ENCODE measurements at places on chromosomes 3 and 15.

DNA sequence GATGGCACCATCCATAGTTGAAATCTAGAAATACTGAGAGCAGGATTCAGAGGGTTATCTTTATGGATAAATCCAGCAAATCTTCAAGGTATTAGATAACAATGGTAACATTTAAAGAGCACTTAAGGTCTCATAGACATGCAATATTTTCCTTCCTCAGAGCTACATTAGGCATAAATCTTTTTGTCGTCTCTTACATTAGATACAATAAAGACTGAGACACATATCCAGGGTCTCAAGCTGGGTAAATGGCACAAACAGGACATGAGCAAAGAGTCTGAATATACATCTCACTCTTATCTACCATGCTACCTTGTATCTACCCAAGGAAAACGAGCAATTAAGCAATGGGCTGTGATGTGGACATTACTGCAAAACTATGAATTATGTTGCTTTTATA is 927.3 kb upstream of the EPHA6 start:
- no peak for DNase-seq

GRCh38 chr3:149476225-149476624 is 1.7 kb downstream of the TM4SF4 start:
- DNase-seq = no peak

DNA sequence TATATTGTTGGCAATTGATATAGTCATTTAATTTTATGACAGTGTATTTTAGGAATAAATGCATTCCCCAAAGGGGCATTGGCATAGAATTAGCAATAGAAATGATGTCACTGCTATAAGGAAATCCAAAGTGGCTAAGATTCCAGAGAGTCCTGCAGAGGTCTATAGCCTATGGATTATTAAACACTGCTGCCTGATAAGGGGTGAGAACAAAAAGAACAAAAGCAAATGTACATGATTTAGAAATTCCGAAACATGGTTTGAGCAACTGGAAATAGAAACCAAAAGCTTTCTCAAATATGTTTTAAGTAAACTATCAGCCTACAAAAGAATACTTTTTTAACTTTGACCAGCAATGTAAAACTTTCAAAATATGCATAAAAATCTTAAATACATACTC is 280.1 kb upstream of the RASGRP1 start:
- DNase-seq = no peak

GRCh38 chr3:98343647-98344507 is 9.8 kb upstream of the OR5K4 start:
- no peak for DNase-seq

GRCh38 chr3:197814372-197814771 is 23.3 kb downstream of the LRCH3 start:
- DNase-seq = no peak

- peak; percentile 28 for DNase-seq
Measured at GRCh38 chr3:69161587-69162307, 39.4 kb upstream of the LMOD3 start.

DNA sequence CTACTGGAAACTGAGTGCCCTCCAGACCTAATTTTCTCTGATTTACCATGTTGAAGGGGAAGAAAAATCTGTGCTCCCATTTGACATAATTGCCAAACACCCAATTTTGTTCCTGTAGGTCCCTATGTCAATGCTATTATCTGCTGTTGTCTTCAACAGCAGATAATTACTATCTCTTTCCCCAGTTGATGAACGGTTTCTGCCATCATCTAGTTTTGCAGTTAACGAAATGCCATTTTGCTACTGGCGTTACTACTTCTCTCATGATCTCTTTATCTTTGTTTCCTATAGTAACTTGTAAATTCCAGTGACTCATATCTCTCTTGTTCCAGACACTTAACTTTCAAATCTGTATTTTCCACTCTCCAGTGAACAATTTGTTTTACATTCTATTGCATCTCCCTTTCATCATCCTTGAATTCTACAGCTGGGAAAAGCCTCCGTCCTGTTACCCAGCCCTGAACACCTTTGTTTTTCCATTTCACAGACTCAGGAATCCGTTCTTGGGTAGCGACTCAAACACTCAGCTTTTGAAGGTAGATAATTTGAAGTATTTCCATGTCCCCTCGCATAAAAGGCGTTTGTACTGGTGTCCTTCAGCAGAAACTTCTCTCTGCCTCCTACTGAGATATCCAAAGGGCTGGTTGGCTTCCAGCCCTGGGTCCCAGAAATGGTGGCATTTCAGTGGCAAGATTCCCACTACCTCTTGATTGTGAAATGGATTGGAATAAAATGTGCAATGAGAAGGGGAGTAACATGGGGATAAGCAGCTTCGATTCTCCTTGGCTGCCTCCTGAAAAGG is 111.7 kb downstream of the FOXB1 start:
- DNase-seq = peak; percentile 12

DNA sequence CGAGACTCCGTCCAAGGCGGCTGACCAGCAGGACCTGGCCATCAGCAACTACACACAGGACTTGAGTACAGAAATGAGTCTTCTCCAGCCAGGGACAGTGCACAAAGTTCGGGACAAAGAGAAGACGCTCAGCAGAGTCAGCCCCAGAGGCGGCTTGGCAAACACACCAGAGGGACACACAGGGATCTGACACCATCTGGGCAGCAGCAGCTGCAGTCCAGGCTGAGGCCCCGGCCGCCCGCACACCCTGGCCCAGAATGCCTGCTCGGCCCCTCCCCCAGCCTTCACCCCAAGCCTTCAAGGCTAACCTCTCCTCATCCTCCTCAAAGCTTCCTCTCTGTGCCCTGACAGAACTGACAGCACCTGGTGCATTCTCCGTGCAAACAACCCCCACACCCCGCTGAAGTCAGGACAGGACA is 61.1 kb downstream of the XXYLT1 start:
- DNase-seq = no peak

DNA sequence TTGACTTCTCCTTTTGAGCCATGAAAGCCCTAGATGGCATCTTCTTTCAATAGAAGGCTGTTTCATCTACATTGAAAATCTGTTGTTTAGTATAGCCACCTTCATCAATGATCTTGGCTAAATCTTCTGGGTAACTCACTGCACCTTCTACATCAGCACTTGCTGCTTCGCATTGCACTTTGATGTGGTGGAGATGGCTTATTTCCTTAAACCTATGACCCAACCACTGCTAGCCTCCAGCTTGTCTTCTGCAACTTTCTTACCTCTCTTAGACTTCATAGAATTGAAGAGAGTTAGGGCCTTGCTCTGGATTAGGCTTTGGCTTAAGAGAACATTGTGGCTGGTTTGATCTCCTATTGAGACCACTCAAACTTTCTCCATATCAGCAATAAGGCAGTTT is 189.8 kb downstream of the PLCL2 start:
- no peak for DNase-seq

DNA sequence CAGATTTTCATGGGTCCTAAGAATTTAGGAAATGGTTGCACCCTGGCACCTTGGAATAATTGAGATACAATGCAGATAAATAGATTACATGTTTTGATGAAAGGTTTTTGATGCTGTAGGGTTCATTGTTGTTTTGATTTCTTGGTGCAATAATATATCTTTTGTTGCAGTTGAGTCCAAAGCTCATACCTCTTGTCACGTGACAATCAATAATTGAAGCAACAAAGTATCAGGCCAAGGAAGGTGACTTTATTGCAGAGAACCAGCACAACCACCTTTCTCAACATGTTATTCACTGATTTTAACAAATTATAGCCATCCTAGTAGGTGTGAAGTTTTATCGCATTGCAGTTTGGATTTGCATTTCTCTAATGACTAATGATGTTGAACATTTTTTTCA is 285.5 kb upstream of the SLCO3A1 start:
- no peak for DNase-seq
